ENCODE measurements at places on chromosomes 6 and 20.

- no peak for DNase-seq
Observed at GRCh38 chr20:760751-761417, 7.4 kb downstream of the SLC52A3 start.

DNA sequence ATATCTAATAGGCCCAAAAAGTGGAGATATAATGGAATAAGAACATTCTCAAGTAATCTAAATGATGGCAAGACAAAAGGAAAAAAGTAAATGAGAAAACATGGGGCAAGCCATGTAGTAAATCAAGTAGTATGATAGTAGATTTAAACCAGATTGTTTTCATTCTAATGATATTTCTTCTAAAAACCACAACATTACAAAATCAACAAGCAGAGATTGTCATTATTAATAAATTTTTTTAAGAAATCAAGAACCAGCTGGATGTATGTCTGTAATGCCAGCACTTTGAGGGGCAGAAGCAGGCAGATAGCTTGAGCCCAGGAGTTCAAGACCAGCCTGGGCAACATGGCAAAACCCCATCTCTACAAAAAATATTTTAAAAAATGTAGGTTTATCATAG lies 155.0 kb downstream of the RNGTT start:
- DNase-seq: no peak

DNA sequence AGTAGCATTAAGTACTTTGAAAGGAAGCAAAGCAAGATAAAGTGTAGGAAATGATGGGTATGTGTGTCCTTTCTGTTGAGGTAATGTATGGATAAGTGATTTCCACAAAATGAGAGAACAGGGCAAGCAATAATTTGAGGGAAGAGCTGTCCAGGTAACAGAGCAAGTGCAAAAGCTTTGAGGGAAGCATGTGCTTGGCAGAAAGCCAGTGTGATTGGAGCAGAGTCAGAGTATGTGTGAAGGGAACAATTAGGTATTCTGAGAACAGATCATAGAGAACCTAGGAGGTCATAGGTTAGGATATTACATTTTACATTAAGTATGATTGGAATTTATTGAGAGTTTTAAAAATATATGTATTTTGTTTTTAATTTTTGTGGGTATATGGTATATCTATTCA lies 30.2 kb upstream of the MAN1A1 start:
- DNase-seq: no peak

DNA sequence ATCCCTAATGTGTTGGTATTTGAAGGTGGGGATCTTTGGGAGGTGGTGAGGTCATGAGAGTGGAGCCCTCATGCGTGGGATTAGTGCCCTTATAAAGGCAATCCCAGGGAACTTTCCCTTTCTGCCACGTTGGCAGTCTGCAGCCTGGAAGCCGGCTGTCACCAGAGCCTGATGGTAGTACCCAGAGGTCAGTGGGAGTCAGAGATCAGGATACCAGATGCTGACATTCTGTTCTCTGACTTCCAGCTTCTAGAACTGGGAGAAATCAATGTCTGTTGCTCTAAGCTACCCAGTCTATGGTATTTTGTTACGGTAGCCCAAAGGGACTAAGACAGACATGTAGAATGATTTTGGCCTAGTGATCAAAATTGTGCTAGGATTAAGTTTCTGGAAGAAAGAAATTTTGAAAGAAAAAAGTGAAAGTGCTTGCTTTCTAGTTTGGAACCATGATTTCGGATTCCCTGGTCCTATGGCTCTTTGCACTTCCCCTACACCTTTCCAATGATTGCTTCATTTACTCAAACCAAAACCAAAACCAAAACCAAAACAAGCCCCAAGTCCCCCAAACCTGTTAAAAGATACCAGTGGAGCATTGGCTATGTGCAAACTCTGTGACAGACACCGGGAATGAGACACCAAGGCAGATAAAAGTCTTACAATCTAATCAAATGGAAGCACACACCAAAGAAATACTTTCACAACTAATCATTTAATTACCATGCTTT lies 173.7 kb upstream of the ZNF217 start:
- DNase-seq: no peak

DNA sequence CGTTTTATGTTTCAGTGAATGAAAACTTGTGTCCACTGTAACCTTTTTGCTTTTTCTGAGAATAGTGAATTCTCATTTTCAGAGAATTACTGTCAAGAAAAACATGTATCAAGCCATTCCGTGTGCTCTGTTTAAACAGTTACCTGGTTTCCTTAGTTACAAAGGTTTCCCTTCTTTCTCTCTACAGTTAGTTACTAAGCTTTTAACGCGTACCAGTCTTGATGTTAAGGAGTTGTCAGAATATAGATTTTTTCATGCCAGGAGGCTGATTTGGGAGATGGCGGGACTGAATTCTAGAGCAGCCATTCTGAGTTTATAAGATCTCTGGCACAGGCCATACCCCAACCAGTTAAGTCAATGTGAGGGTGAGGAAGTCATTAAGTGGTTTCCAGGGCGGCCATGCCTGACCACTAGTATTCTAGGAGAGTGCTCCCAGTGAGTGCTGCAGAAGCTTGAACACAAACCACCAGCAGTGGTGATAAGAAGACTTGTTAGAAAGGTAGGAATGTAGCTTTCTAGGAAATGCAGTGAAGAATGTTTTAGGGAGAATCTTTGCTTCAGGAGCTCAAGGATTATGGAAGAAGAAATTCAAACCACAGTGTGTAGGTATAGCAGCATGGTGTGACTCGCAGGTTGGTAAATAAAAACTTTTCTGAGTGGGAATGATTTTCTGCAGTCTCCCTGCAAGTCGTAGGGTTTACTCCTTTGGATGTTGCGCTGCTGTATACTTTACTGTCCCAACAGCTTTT lies 112.9 kb downstream of the JARID2 start:
- DNase-seq: no peak

GRCh38 chr20:3173610-3174441 lies 477 bp upstream of the LZTS3 start:
- DNase-seq: no peak

DNA sequence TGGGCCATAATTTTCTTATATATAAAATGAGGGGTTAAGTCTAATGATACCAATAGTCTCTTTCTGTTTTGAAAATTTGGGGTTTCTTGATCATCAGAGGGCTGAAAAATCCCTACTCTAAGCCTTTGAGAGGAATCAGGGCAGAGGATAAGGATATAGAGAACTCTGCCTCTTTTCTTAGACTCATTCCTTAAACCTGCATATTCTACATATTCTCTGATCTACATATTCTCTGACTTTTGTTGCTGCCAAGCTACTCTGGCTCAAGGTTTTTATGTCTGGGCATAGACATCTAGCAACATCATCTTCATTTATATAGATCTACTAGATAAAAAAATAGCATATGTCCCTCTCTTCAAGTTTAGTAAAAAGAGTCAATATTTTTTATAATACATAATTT lies 71.2 kb downstream of the FLRT3 start:
- no peak for DNase-seq

- DNase-seq: no peak
Observed at GRCh38 chr20:24729896-24730605, 219.0 kb upstream of the CST7 start.

DNA sequence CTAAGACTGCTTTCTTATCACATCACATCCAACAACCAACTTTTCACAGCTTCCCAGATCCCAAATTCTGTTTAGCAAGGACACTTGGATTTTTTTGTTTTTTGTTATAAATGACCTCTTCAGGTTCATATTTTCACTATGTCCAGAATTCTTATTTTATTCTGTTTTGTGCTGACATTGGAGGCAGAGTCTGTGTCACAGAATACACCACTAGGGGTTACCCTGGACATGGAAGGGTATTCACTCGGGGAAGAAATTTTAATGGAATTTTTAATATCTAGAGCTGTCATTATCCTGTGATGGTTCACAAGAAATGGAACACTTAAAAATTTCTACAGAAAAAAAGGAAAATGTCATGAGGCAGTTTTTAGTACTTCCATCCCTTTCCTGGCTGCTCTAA lies 12.0 kb upstream of the SLC2A12 start:
- no peak for DNase-seq

- no peak for DNase-seq
Observed at GRCh38 chr6:121093928-121094327, 240.4 kb downstream of the TBC1D32 start.

DNA sequence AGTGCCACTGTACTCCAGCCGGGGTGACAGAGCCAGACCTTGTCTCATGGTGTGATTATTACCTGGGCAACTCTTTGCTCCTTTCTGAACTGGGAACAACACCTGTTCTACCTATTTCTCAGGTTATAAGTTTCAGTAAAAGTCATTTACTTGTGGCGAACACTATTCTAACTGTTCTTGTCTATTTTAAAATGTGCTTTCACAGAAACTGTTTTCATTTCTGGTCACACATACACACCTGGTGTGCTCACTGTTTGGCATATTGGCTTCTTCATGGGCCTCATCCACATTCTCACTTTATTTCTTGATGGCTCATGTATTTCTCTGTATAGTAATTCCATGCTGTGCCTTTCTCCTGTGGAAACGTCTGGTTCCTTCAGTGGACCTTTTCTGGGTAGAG lies 30.5 kb upstream of the XRN2 start:
- DNase-seq: no peak

- DNase-seq: no peak
Observed at GRCh38 chr20:16052456-16052855, 520.8 kb downstream of the KIF16B start.

DNA sequence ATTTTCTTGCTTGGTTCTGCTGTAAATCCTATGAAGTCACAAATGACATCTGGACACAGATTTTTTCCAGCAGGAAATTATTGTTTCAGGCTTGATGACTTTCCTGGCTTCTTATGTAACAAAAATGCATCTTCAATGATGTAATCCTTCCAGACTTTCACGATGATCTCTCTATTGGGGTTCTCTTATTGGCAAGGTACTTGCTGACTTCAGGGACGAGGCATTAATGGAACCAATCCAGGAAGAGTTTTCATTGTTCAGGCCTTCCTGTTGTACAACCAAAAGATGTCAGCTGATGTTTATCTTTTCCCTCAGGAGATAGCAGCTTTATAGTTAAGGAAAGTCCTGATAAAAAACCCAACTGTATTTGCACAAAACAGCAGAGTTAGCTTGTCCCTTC lies 118.5 kb upstream of the MMS22L start:
- DNase-seq: peak; percentile 93

DNA sequence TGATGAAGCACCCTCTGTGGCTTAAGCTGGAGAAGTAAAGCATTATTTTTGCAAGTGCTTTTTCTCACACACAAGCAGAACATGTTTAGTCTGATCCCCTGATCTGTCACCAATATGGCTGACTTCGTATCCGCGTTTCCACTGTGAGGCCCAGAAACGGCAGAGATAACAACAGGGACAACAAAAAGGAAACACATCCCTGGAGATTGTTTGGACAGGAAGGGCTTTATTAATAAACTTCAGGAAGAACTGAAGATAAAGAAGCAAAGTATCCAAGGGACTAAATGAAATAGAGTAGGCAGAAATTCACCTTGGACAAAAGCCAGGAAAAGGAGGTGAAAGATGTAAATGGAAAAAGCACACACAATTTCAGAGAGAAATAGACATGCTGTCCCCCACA lies 49.2 kb downstream of the RARS2 start:
- no peak for DNase-seq

DNA sequence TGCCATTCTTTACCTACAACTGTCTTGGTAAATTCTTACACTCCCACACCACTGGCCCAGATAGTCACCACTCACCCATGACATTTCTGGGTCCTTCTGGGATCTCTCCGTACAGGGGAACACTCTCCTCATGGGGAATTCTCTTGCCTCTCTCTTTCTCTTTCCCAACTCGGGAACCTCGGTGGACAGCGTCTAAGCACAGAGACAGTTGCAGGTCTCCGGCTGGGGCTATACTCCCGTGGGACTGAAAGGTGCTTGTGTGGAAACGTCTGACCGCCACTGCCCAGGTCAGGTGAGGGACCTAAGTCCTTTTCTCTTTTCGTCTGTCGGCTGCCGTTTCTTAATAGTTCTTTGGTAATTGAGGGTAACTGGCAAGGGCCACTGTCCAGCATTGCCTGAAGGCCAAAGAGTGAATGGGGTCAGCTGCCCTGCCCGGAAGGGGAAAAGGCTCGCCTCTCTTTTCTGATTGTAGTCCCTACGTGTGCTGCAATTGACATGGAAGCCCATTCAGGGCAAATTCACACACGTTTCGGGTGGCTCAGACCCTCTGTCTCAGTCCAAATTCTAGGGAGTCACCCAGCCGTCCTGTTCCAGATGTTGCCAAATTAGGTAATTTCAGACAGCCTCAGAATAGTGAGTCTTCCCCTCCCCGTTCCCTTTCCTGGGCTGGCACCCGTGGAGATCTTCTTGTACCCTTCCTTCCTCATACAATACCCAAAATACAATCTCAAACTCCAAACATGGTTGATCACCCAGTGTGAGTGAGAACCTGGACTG lies 31.2 kb upstream of the RIPK1 start:
- DNase-seq: no peak

DNA sequence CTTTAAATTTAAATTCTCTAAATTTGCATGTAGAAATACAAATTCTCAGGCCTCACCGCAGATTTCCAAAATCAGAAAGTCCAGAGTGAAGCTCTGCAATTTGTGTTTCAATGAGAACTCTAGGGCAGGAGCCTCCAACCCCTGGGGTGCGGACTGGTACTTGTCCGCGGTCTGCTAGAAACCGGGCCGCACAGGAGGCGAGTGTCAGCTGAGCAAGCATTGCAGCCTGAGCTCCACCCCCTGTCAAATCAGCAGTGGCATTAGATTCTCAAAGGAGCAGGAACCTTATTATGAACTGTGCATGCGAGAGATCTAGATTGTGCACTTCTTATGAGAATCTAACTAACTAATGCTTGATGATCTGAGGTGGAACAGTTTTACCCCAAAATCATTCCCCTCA lies 203.0 kb upstream of the PCSK2 start:
- no peak for DNase-seq

GRCh38 chr6:47275640-47276039 lies 34.1 kb downstream of the TNFRSF21 start:
- no peak for DNase-seq

- no peak for DNase-seq
Observed at GRCh38 chr6:45991189-45991588, 24.5 kb downstream of the CLIC5 start.

- DNase-seq: no peak
Observed at GRCh38 chr6:41680182-41680965, 42.1 kb downstream of the MDFI start.

GRCh38 chr20:49682278-49682677 lies 31.4 kb downstream of the B4GALT5 start:
- no peak for DNase-seq

DNA sequence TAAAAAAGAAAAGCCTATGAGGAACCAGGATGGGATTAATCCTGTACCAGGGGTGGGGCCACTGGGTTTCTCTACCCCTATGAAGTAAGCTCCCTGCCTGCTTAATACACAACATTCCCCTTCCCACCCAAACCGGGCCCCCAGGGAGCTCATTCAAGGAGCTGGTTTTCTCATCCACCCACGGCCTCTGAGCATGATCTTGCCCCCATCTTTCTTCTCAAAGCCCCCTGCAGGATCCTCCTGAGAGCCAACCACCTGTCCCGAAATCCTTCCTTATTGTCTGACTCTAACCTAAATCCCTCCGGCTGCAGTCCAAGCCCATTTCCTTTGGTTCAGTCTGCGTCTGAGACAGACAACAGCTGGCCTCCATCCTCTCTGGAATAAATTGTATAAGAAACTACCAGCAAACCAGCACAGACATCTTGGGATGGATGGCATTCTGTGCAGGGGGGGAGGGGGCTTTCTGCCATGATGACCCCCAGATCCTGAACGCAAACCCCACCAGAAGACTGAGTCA lies 21.0 kb downstream of the KCNK5 start:
- no peak for DNase-seq

Data from NCI-H446 treated with DMSO at 0.1 percent for 48 hours (cell line).